HFF-Myc (cell line): ENCODE measurements at places on chromosomes 16 and 17.

GRCh38 chr16:89040861-89041570 lies 52.6 kb upstream of the ACSF3 start:
- no peak for DNase-seq

- DNase-seq = no peak
These were observed 157.0 kb downstream of the C16orf95 start for GRCh38 chr16:87160234-87160636.

- DNase-seq = no peak
These were observed 14.7 kb downstream of the CA7 start for GRCh38 chr16:66858740-66859396.

- DNase-seq = no peak
These were observed 110.9 kb upstream of the TOB1 start for GRCh38 chr17:50976951-50977472.

GRCh38 chr16:4260360-4260759 lies 12.5 kb downstream of the TFAP4 start:
- DNase-seq = no peak

- DNase-seq = no peak
These were observed 7.5 kb downstream of the MARCHF10 start for GRCh38 chr17:62800585-62800984.

DNA sequence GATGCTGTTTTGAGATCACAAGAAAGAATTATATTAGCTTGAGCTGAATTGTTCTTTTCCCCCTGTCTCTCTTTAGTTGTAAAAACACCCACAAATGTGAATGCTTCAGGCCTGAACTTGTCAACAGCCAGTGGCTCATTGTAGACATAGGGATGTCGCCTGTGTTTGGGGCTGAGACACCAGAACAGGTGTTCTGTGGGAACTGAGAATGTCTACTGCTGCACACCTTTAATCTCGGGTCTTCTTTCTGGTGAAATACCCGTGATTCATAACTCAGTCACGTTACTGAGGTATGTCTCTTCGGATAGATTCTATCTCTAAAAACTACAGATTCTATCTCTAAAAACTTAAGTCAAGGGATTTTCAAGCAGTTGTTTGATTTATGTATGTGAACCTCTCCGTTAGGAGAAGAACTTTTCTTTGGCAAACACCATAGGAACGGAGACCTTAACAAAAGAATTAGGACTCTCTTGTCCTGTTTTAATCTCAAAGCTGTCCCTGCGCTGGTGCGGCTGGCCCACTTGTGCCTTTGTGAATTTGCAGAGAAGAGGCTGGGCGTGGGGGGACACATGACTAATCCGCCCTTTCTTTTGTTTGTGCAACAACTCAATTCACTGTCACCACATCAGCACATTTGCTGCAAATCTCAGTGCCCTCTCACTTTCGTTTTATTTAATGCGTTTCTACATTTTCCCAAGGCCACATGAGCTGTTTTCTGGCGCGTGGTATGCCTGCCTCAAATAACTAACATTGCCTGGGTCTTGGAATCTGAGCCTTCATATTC lies 643.0 kb downstream of the MAF start:
- no peak for DNase-seq

- no peak for DNase-seq
These were observed 306.0 kb downstream of the FOXL1 start for GRCh38 chr16:86884390-86884650.

- no peak for DNase-seq
These were observed 36.2 kb upstream of the PPM1D start for GRCh38 chr17:60563743-60564142.

- no peak for DNase-seq
These were observed 893 bp downstream of the TRIM25 start for GRCh38 chr17:56913000-56913311.

GRCh38 chr17:82153745-82154375 lies 55.8 kb upstream of the FASN start:
- peak; percentile 26 for DNase-seq

- DNase-seq = no peak
These were observed 430.8 kb downstream of the WWOX start for GRCh38 chr16:78530283-78530682.

DNA sequence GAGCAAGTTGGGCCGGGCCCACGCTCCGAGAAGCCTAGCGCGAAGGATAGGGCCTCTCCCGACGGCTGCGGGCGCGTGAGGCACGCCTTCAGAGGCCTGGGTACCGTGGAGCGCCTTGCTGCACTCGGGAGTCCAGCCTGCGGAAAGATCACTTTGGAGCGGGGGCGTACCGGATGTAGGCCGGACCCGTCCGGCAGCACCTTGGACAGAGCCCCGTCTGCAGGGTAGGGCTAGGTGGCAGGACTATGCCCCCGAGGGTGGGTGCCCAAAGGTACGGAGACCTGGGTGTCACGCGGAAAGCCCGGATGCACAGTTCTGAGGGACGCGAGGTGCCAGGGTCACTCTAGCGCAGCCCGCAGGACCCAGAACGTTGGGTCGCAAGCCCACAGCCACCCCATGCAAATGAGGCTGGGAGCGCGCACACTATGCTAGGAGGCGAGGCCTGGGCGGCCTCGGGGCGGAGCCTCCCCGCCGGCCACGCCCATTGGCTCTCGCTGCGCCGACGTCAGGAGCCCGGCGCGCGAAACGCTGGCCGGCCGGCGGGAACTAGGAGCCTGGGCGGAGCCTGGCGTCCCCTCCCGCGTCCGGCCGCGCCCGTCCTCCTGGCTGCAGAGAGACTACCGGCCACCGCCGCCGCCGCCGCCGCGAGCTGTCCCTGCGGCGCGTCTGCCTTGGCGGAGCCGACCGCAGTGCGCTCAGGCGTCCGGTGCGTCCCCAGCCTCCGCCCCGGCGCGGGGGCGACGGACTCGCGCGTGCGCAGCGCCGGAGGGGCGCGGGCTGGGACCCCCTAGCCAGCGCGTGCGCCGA lies at the start of gene PAQR4:
TSS of gene PAQR4 (plus strand) at position 611 of the 807 bp plus-strand sequence. CDS start 327 bp downstream, outside the sequence.
- DNase-seq = peak; percentile 57

DNA sequence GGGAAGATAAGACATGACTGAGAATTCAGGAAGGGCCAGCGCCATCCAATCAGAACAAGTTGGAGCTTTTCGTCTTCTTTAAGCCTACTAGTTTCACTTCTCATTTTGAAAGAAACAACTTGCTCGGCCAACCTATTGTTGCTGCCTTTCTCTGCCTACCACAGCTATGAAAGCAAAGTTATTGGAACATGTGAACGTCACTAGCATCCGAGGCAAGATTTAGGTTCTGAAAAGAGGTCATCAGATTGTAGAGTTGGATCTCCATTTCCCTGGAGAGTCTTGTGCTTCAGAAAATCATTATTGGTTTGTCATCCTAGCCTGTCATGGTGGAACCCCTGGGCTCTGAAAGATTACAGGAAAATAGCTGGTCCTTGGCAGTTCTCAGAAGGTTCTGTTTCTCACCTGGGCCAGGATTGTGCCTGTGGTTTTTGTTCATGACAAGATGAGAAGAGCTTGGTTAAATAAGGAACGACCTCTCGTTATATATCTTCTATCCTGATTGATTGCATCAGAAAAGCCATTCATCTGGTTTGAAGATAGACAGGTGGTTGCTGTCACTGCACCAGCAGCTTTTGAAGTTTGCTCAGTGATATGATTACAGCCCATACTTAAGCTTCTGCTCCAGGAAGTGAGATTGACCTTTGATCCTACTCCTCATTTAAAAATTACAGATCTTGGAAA lies 25.3 kb downstream of the CDH13 start:
- no peak for DNase-seq

- DNase-seq = no peak
These were observed 52.1 kb downstream of the CUEDC1 start for GRCh38 chr17:57902800-57903759.

DNA sequence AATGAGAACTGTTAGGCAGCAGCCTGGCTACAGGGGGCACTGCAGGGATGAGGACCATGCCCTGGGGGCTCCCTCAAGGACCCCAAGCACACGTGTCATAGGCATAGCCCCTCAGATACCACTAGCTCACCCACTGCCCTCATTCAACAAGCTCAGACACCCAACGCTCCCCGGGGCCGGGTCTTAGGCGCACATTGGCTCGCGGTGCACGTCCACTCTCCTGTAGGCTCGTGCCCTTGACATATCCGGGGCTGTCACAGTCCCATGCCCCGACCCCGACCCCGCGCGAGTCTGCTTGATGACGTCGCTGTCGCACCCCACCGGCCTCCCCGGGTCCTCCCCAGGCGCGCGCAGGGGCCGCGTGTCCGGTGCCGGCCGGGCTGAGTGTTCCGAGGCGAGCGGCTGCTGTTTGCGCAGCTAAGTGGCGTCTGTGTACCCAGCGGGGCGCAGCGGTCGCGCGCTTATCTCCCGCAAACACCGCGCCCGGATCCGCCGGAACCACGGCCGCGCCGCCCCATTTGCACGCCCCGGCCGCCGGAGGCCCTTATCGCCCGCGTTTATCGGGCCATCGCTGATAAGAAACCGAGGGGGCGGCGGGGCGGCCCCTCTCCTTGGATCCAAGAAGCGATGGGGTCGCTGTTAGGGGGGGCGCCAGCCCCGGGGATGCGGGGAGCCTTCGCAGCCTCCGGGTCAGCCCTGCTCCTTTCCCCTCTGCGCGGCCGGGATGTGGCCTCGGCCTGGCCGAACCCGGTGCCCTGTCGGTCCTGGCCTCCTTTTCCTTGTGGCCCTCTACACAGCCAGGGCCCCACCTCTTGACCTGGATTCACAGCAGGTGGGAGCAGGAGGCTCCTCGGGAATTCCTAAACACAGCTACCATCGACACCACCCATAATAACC lies 20.7 kb upstream of the NAGS start:
- DNase-seq = no peak

DNA sequence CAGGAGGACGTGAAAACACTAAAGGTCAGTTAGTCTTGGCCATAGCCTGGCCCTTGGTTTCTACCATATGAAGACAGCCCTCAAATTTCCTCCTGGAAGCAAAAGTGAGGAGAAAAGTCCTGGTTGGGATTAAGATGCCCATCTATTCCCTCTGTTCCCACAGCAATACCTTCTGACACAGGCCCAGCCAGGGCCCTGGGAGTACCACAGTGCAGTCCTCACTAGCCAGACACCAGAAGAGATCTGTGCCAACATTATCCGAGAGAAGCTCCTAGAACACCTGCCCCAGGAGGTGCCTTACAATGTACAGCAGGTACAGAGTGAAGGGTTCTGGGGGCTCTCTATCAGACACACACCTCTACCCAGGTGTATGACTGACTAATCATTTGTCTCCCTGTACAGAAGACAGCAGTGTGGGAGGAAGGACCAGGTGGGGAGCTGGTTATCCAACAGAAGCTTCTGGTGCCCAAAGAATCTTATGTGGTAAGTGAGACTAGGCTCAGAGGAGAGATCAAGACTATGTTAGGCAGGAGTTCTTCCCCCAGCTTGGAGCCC lies 4.1 kb downstream of the ERAL1 start:
- DNase-seq = no peak

- no peak for DNase-seq
These were observed at the start of gene MT1A for GRCh38 chr16:56637814-56638750. MT1A (plus strand) TSS chr16:56638666; CDS start chr16:56638739, 73 bp downstream.

- no peak for DNase-seq
These were observed 8.4 kb upstream of the RCVRN start for GRCh38 chr17:9913476-9913875.

- no peak for DNase-seq
These were observed 11.5 kb upstream of the KRT38 start for GRCh38 chr17:41452281-41452680.

GRCh38 chr16:78277321-78278055 lies 178.0 kb downstream of the WWOX start:
- no peak for DNase-seq

DNA sequence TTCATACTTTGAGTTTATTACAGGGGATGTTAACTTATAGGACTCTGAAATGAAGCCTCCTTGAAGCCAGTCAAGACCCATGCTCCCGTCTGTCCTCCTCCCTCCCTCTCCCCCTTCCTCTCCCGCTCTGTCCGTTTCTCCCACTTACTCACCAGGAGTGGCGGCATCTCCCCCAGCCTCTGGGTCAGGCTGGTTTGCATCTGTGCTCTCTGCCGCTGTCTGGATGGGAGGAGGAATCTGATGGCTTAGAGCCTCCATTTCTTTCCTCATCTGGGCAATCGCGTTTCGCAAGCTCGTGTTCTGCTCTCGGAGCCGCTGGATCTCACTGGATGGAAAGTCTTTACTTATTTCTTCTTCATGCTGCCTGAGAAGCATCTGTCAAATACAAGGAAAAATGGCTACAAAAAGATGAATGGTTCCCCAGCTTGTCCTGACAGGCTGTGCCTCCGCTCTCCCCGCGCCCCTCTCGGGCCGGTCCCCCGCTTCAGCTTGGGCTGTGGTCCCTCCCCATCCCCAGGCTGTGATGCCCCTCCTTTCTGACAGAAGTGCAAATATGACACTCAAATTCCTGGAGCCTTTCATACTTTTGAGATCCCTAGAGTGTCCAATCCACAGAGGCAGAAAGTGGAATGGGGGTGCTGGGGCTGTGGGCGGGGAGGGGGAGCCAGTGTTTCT lies 40.0 kb downstream of the CCDC57 start:
- no peak for DNase-seq

DNA sequence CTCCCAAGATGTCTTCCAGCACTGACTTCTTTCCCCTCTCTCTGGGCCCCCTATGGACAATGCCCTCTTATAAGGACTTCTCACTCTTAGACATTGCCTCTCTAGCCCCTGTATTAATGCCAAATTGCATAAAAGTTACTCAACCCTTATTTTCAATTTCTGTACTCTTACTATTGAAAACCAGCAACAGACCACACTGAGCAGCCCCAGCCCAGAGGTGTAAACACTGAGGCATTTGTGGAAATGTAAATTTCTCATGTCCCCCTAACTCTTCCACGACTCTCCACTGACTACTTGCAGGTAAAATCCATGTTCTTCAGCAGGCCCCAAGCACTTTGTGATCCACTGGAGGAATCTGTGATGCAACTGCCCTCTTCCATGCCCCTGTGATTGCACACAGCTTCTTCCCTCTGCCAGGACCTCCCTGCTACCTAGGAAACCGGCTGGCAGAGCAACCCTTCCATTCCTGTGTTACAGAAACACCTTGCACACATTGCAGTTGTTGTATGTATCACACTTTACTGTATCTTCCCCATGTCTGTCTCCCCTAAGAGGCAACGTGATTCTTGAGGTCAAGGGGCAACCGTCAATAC lies 4.4 kb downstream of the N4BP1 start:
- DNase-seq = no peak

- no peak for DNase-seq
These were observed 14.0 kb downstream of the RNF43 start for GRCh38 chr17:58403311-58403710.

GRCh38 chr17:78433013-78433727 lies 54.7 kb downstream of the PGS1 start:
- DNase-seq = no peak

DNA sequence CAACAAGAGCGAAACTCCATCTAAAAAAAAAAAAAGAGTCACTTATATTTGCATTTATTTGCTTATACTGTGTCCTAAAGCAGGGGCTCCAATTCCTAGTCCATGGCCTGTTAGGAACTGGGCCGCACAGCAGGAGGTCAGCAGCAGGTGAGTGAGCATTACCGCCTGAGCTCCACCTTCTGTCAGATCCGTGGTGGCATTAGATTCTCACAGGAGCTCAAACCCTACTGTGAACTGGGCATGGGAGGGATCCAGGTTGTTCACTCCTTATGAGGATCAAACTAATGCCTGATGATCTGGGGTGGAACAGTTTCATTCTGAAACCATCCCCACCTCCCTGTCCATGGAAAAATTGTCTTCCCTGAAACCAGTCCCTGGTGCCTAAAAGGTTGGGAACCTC lies 24.9 kb downstream of the ITGB3 start:
- no peak for DNase-seq
